Cortex of kidney (tissue), 1 donor: ENCODE measurements at places on chromosomes 12 and 14.

DNA sequence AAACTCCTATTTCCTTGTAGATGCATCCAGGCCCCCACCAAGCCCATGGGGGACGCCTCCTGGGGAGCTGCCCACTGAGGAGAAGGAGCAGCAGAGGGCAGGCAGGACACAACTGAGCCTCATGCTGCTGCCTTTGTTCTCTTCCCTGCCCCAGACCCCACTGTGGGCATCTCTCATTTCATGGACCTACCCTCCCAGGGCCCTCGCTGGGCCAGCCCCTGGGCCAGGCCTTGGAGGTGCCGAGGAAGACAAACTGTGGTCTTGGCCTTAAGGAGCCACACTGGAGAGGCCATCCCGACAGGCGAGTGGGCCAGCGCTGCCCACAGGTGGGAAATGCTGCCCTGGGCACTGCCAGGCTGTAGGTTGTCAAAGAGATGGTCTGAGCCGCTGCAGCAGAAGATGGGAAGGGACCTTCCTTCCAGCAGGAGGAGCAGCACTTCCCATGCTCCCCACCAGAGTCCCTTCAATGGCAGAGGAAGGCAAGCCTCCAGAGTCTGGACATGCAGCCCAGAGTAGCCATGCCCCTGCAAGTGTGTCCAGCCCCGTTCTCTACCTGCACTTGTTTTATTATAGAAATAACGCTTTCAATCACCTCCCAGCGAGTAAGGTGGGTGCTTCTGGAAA lies 147.4 kb downstream of the BCL11B start:
- DNase-seq: no peak

GRCh38 chr14:55125403-55125802 lies 3.6 kb upstream of the LGALS3 start:
- no peak for DNase-seq

DNA sequence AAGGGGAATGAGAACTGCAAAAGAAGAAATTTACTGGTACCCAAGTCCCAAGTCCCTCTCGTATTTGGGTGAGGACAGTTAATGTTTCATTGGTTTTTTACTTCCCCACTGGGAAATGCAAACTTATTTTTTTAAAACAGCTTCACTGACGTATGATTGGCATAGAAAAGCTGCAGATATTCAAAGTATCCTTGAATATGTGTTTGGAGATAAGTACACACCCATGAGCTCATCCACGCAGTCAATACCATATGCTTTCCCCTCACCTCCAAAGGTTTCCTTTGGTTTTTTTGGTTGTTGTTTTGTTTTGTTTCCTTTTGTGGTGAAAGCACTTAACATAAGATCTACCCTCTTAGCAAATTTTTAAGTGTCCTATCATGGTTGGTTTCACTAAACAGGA lies 13.1 kb downstream of the TCTN2 start:
- DNase-seq: no peak

GRCh38 chr14:71776471-71777360 lies 155.5 kb upstream of the RGS6 start:
- no peak for DNase-seq

DNA sequence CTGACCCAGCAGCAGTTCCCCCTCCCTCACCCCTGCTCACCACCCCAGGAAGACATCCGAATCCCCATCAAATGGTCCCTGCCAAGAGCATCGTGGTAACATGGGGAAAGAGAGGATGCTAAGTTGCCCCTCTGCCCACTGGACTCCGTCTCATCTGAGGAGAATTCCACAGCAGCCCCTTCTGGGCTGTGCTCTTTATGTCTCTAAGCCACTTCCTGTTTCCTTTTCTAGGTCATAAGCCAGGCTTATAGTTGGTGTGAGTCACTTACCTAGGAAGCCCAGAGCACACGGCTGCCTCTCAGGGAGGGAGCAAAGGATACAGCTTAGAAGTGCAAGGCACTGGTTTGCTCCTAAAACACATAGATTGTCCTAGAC lies 76.0 kb downstream of the VCPKMT start:
- DNase-seq: no peak

DNA sequence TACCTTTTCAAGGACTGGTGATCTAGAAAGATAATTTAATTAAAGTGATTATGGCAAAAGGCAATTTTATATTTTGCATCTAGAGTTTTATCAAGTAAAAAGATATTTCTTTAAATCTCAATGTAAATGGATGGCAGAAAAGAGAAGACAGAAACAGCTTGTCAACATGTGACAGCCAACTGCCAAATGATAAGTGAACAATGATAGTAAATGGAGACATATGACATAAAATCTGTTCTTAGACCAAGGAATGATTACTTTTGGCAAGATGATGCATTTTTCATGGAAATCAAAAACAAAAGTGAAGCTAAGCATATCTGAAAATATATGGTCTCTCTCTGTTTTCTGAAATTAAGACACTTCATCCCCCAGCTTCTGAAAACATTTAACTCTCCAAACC lies 1730.7 kb upstream of the FLRT2 start:
- no peak for DNase-seq

- no peak for DNase-seq
Measured at GRCh38 chr12:105453316-105453715, 122.8 kb downstream of the C12orf75 start.

DNA sequence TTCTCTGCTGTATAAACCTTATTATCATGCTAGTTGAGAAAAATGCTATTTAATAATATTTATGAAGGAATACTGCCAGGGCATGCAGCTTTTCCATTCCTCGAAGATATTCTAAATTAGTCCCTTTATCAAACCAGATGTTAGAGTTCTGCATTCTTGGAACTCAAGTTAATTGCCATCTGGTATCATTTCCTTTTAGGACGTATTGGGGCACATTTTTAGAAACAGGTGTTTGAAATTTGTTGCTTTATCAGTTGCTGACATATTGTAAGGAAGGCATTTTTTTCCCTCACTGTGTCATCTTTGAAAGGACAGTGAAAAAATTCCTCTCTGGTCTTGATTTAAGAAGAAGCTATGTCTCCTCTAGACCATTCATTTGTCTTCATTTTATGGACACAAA lies 471.2 kb upstream of the PRICKLE1 start:
- no peak for DNase-seq

DNA sequence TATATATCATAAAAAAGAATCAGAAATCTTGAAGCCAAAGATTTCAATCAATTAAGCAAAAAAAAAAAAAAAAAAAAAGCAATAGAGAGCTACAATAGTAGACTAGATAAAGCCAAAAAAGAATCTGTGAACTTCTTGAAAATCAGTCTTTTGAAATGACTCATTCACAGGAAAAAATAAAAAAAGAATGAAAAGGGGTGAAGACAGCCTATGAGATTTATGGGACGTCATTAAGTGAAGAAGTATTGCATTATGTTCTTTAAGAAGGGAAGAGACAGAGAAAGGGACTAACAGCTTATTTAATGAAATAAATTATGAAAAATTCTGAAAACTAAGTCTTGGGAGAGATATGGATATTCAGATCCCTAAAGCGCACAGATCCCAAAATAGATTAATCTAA lies 103.8 kb downstream of the ACSS3 start:
- DNase-seq: no peak

- DNase-seq: no peak
Measured at GRCh38 chr14:74242780-74243042, 3.5 kb downstream of the VSX2 start.

DNA sequence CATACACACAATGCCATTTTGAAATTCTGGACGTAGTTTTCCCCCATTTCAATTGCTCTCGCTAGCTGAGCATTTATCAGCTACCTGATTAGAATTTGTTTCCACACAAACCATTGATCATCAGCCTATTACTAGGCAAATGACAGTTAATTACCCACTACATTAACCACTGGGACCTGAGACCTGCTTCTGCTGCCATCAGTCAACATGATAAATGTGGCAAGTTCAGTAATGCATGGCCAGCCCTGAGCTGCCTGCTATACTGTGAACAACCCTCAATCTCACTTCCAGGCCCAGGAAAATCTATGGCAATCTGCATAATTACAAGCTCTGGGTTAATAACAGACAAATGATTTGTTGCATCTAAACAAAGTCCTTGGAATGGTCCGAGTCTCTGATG lies 43.5 kb downstream of the LMO3 start:
- no peak for DNase-seq

DNA sequence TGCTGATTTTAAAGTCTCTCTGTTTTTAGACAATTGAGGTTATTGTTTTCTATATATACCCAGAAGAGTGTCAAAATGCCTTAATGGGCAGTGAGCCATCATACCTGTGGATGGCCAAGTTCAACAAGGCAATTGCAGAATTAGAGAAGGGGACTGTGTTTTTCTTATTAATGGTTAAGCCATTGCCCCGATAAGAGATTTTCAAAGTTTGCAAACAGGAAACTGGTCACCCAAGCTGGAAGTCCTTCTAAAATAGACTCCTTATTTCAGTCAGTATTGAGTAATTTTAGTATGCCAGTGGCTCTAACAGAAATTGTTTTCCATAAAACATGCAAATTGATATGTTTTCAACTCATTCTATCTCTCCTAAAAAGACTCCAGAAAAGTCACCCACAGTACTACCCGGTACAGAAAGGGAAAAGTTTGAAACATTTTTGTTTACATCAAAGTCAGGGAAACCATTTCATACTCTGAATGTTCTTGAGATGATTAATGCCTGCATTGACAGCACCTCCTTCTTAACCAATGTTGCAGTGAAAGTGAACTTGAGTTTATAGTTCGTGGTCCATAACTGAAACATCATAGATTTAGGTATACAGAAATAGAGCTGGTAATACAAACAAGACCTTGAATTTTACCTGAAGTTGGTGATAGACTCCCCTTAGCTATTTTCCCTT lies 191.1 kb downstream of the TMX1 start:
- no peak for DNase-seq

DNA sequence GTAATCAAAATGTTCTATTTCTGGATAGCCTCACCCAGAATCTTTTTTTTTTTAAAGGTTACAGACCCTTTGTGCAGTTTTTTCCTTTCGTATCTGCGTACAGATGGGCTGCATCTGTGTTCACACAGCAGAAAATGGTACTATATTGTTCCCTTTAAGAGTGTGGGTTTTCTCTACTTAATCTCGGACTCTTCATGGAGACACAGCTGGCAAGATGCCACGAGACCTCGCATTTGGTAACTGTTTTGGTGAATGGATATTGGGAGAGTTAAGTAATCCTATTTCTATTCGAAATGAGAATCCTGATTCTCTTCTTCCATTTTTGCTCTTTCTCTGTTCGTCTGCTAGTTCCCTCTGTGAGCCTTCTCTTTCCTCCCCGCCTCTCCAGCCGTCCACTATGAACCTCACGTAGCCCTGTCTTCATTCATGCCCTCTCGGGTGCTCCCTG lies 85.7 kb downstream of the SAMD4A start:
- no peak for DNase-seq

DNA sequence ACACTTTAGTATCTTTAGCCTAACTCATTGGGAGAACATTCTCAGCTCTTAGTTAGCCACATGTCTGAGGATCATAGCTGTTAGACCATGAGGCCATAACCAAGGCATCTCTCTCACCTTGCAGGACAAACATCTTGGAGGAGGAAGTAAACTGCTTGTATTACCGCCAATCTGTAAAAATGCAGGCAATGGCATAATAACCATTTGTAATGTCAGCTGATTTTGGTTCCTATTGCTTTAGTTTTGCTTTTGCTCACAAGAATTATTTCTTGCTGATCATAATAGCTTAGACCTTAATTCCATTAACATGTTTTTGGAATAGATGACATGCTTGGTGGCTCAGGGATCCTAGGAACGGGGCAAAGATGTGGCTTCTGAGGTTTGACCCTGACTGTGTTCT lies 16.4 kb upstream of the GSG1 start:
- DNase-seq: no peak

DNA sequence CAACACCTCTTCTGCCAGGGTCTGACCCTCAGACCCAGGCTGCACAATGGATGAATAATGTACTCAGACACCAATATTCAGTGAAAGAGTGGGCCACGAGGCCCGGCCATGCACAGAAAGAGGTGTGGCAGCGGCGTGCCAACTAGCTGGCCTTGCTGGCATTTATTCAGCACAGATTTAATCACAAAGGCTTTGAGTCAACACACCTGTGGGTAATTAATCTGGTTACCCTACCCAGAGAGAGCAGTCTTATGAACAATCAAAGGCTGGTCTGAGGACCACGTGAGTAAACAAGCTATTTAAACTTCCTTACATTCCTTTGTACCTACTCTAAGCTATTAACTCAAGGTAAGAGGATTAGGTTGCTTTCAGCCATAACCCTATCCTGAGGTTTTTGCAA lies 324.8 kb downstream of the C12orf50 start:
- no peak for DNase-seq

DNA sequence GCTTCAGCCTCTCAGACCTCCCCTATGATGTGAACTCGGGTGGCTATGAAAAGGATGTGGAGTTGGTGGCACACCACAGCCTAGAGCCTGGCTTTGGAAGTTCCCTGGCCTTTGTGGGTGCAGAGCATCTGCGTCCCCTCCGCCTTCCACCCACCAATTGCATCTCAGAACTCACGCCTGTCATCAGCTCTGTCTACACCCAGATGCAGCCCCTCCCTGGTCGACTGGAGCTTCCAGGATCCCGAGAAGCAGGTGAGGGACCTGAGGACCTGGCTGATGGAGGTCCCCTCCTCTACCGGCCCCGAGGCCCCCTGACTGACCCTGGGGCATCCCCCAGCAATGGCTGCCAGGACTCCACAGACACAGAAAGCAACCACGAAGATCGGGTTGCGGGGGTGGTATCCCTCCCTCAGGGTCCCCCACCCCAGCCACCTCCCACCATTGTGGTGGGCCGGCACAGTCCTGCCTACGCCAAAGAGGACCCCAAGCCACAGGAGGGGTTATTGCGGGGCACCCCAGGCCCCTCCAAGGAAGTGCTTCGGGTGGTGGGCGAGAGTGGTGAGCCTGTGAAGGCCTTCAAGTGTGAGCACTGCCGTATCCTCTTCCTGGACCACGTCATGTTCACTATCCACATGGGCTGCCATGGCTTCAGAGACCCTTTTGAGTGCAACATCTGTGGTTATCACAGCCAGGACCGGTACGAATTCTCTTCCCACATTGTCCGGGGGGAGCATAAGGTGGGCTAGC lies 7.0 kb upstream of the RPS26 start:
- no peak for DNase-seq

DNA sequence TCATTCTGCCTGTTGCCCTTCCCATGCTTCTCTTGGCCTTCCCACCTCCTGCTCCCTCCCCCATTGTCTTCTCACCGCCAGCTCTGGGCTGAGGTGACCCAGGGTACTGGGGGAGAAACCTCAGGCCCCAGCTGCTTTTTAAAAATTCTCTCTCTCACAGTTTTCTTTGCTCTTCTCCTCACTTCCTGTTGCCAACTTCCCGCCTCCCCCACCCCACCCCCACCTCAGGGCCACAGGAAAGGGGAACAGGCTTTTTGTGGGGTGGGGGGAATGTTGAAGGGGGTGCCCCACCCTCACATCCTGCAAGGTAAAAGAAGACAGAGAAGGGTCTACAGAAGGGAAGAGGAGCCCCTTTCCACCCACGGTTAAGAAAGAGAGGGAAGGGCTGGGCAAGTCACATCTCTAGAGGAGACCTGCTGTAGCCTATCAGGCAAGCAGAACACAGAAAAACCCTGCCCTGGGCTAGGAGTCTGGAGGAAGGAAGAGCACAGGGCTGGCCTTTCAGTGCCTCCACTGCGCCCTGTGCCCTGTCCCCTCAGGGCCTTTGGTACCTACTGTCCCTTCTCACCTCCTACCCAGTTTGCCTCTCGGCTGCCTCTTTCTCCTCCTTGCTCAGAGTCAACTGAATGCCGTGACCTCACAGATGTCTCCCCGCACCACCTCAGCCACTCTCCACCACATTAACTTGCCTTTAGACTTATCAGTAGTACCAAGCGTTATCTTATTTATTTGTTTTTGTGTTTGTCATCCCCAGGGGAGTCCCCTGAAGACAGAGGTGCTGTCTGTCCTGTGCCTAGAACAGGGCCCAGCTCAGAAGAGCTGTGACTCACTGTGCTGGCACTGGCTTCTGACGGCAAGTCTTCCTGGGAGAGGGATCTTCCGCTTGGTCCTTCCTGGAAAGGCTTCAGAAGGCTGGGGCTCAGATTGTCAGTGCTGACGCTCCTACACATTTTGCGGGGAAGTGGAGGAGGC lies 1.7 kb downstream of the ARHGAP9 start:
- no peak for DNase-seq
